ENCODE measurements at places on chromosomes 1 and 21.
A peak's percentile ranks its signal among the peaks of the same experiment; 100 is the strongest.

GRCh38 chr21:42495765-42496119 is 282 bp downstream of the RSPH1 start:
- no peak for DNase-seq

- no peak for DNase-seq
These were observed 257.3 kb downstream of the CAMTA1 start for GRCh38 chr1:7042322-7043190.

DNA sequence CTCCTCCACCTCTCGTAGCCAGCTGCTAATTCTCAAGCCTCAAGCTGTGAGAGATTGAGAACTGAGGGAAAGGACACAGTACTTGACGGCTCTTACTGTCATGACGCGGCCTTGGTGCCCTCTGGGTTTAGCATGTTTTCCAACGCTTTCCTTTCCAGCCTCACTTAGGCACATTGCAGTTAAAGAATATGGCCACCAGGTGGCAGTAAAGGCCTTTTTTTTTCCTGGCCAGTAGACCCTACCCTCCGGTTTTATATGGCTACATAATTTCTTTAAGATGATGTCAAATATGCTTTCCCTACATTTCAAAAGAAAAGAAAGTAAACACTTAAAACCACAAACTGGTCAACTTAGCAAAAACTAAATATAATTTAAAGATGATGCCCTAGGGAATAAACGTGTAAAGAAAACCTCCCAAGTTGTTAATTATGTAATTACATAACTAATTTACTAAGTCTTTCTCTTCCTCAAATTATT is 56.8 kb upstream of the PRDX6 start:
- DNase-seq: peak; percentile 79

DNA sequence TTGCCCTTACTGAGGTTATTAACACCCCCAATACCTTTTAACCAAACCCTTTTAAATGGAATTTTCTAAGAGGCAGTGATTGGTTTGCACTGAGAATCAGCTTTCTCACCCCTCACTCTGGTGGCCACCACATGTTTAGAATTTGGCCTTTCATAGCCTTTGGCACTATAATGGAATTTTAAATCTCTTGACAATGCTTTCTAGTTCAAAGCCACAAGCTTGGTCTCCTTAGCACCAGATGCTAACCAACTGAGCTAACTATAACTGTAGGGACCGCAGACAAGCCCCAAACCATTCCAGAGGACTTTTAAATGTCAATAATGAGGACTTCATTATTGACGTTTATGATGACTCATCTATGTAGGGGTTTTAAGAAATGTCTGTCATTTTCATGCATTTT is 238.7 kb upstream of the SNX7 start:
- no peak for DNase-seq

DNA sequence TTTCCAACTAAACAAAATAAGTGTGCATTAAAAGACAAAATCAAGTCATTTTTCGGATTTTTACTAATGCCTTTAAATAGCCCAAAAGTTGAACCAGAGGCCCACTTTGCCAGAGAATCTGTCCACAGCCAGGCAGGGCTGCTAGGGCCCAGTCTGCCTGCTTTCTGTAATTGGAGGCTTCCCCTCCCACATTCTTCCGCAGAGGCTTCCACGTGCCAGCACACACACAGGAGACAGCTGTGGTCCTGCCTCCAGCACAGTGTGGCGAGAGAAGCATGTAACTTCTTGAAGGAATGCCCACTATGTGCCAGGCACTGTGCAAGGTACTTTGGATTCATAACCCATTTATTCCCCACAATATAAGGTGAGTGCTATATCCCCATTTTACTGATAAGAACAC is 11.3 kb upstream of the PDZK1IP1 start:
- DNase-seq: no peak

- DNase-seq: no peak
These were observed 14.8 kb downstream of the NUCKS1 start for GRCh38 chr1:205735218-205735617.

DNA sequence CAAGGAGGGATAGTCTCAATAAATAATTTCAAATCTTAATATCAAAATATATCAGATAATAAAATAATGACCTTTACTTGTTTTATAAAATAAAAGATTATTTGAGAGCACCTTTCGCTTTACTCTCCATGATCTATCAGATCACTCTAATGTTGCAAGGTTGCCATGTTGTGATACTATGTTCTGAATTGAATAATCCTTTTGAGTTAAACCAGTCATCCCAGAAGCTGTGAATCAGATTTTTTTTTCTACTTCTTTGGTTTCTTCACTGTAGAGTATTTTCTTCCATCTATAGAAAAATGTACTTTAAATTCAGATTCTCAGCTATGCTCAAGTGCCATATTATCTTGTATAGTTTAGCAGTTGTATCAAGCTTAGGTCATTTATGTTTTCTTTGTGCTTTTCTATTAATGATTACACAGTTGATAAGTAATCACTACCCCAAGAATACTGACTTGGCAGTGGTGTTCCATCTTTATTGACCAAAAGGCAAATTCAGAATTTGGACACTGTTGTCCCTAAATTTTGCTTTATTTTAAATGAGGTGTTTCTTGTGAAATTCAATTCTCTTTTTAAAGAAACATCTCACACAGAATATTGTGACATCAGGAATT is 32.9 kb downstream of the BRDT start:
- DNase-seq: no peak

GRCh38 chr1:183704131-183704530 is 51.0 kb upstream of the APOBEC4 start:
- DNase-seq: no peak

DNA sequence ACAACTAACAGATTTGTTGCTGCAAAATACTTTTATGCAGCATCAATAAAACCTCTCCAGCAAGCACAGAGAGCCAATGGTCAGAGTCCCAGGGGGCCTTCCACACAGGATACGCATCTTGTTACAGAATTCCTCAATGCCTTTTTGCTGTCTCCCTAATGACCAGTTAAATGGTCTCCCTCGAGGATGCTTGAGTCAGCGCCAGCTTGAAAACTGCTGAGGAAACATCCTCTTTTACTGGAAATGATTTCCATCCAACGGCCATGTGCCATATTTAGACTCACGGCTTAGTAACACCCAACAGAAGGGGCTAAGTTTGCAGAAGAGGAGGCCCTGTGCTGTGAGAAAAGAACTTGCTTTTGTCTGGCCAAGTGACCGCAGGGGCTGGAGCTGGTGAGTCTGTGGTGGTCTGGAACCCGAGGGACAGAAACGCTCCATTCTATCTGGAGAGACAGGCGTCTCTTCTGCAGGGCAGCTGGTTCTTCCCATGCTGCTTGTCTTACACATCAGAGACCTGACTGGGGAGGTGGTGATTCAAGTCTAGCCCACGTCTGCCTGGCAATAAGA is 496.4 kb downstream of the SETD4 start:
- no peak for DNase-seq

- no peak for DNase-seq
These were observed 205.5 kb downstream of the GPATCH2 start for GRCh38 chr1:217425422-217425821.

- no peak for DNase-seq
These were observed 26.2 kb downstream of the NEK2 start for GRCh38 chr1:211648980-211649934.

- DNase-seq: no peak
These were observed 186.8 kb downstream of the SMYD3 start for GRCh38 chr1:246320286-246320685.

DNA sequence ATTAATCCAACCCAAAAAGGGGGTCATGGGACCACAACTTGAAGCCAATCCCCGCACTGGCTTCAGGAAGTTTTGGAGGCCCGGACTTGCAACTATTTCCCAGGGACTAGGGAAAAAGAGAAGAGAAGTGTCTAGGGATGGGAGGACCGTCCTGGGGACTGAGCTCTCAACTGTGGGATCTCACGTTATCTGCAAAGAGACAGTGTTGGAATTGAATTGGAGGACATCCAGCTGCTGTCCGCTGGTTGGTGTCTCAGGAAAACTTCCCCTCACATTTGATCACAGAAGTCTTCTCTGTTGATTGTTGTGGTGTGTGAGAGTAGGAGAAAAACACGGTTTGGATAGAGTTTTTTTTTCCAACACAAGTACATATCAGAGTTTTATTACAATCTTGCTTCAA is 46.2 kb upstream of the CITED4 start:
- no peak for DNase-seq

DNA sequence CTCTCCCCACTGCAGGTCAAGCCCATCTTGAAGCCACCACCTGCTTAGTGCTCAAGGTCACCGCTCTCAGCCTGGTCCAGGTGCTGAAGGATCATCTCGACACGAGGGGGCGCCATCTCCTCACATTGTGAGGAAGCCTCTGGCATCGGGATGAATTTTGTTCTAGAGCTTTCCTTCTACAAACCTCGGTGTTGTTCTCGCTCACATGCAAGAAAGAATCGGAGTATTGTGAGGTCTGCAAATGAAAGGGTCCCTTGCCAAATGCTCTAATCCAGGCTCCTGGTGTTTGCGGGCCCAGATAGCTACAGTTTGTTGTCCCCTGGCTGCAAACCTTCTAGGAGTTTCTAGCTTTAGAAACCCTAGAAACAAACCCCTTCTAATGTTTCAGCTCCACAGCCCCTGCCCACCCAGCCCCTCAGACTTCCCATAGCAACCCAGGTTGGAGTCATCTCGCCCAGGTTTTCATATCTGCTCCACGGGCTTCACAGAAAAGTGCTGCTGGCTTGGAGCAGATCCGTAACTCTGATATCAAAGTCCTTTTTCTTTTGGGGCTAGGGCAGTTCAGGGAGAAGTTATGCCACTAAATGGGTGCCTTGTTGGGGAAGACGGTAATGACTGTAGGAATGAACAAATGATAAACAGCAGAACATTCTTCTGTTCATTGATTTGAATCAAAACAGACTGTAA is 8.6 kb upstream of the ATP5PO start:
- DNase-seq: peak; percentile 85
